ENCODE measurements at places on chromosomes 7 and 10.

- DNase-seq: no peak
Observed at GRCh38 chr10:80429521-80429973, 21.2 kb downstream of the PRXL2A start.

- DNase-seq: no peak
Observed at GRCh38 chr7:51929818-51930217, 613.2 kb upstream of the COBL start.

- no peak for DNase-seq
Observed at GRCh38 chr7:121755818-121756552, 117.0 kb upstream of the PTPRZ1 start.

DNA sequence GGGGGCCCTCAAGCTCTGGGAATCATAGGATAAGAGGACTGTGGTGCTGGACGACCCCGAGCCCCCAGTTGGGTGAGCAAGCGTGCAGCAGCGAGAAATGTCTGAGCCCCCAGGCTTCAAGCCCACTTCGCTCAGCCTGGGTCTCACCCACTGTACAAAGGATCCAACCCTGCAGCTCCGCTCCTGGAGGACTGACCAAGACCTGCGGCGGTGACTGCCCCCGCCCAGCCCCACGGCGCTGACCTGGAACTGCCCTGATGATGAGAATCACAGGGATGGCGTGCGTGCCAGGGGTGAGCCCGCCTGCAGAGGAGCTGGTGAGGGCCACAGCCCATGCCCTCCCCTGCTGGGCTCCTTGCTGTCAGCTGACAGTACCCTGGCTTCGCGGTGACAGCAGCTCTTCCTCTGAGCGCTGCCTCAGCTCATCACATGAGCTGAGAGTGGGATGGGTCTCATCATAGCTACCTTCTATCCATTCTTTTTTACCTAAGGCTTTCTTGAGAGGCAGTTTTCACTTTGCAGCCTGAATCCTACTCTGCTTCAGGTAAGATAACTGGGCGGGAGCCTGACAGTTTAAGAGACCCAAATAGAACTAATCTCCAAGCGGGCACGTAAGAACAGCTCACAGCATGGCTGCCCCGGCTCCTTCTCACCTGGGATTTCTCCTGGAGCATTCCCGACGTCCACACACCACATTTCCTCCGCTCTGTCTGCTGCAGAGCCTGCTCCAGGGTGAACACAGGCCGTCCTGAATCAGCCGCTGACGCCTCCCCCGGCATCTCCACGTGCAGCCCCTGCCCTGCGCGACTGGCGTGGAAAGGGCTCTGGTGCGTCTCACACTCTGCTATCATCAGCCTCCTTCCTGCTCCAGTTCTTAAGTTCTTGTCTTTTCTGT is 329.9 kb downstream of the PTPRN2 start:
- no peak for DNase-seq

DNA sequence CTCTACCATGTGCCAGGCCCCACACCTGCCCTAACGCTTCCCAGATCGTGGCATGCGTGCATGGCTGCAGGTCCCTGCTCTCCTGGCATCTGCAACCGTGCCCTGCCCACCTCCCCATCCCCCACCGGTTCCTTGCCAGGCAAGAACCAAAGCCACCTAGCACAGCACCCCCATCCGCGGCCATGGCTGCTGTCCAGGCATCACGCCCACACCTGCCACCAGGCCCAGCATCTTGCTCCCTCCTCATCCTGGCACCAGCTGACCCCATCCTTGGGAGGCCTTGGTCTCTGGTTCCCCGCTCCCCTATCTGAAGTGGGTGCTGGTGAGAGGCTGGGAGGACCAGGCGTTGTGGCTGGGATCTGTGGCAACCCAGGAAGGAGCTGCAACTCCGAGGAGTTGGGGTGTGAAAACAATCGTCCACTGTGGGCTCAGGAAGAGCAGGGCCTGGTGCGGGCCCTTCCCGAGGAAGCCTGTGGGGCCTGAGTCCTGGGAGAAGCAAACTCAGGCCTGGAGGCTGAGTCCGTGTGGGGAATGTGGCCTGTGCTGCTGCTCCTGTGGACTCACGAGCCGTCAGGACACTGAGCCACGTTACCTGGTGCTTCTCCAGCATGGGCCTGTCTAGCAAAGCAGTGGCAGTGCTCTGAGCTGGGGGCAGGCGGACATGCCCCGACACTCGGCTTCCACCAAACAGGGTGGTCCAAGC is 417.1 kb downstream of the DNAJB6 start:
- no peak for DNase-seq

DNA sequence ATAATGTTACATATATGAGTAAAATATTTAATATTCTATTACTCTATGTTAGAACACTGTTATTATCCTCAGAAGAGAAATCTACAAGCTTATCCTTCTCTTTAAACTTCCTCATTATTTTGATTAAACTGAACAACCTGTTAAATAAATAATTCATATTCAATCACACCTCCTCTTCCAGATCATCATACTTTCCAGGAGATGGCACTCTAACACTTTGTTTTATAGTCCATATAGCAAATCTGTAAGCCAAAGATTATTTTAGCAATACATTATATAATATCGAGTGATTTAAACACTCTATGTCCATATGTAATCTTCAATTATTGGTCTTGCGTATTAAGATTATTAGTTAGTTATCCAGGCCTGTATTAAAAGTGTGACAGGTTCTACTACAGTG is 694.1 kb downstream of the ANKRD7 start:
- DNase-seq: no peak

DNA sequence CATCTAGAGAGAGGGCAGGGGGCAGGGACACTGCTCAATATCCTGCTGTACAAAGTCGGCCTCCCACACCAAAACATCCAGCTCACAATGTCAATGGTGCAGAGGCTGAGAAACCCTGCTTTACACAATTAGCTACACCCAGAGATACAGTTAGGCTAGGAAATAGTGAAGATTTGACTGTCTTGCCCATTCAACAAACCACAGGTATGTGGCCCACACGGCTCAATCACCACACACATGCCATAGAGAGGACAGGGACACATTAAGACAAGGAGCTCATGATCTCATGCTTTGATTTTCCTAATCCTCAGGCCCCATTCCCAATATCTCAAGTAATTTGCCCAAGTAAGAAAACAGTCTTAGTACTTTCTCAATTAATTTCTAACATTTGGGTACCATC is 110.4 kb downstream of the OSBPL3 start:
- DNase-seq: no peak

GRCh38 chr7:55409482-55410225 is 44.5 kb downstream of the LANCL2 start:
- no peak for DNase-seq

DNA sequence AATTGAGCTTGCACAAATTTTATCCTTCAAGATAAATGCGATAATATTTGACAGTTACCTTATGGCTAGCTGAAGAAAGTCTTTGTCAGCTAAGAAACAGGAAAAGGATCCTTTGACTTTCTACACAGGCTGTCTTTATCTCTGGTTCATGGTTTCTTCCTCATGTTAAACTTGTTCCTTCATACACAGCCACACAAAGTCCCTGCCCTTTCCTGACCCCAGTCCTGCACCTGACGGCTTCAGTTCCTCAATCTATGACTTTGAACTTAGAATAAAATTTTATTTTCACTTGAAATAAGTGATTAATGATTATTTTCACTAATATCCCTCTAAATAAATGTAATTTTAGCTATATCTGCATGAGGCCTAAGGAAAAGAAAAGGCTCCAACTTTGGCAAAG is 77.8 kb upstream of the PRSS1 start:
- DNase-seq: peak; percentile 44
